Gastrocnemius medialis (tissue), 4 donors: ENCODE measurements at places on chromosomes 11 and 22.
A peak's percentile ranks its signal among the peaks of the same experiment; 100 is the strongest.

GRCh38 chr11:37141707-37142106, 543.7 kb upstream of the RAG2 start:
- no peak for DNase-seq

DNA sequence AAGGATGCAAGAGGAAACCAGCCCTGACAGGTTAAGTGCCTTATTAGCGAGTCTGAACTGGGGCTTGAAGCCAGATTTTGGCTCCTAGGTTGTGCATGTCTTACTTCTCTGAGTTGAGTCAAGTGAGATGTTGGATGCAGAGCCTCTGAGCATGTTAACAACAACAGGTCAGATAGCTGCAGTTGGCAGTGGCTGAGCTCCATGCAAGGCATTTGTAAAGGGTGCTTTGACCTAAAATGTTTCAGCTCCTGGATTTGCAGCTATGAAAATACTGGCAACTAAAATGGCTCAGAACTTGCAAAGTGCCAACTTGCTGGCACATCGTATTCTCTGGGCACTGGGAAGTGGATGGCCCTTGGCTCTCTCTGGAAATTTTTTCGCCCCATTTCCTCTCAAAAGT, 16.4 kb upstream of the CSRP3 start:
- DNase-seq, result peak; percentile 46

DNA sequence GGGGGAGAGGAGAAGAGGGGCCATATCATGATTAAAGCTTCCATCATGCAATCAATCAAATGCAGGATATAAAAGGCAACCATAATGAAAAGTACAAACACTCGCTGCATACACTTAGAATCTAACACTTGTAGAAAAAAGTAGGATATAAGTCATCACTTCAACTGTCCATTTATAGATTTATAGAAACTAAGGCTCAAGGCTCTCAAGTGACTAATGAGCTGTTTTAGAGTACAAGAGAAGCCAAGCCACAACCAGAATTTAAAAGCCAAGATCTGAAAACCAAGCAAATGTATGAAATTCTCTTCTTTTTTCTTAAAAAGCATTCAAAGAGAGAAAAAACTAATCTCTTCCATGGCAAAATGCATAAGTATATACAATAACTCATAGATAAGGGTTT, 160.2 kb upstream of the BLID start:
- DNase-seq, result no peak

- no peak for DNase-seq
These were observed 911.9 kb downstream of the OPCML start for GRCh38 chr11:132620423-132620822.

DNA sequence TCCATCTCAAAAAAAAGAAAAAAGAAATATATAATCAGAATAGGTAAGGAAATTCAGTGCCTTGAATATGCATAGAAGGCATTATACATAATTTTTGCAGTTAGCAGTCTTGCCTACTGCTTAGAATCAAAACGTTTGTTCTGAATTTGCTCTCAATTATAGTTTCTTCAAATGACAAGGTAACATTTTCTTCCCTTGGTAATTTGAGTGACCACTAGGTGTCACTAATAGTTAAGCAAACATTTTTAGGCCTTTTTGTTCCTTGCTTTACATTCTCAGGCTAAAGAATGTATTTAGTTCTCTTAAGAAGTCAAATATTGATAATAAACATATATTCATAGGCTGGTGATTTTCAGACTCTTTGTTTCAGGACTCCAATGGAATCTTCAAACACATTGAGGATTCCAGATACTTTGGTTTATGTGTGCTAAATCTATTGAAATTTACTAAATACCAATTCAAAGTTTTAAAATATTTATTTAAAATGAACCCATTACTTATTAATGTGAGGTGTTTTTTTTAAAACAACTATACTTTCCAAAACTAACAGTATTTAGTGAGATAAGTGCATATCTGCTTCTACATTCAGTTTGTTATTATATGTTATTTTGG, 55.0 kb upstream of the DEPDC7 start:
- DNase-seq, result no peak
